ENCODE measurements at places on chromosomes 4 and X.

- DNase-seq: no peak
Measured at GRCh38 chr4:148757171-148757570, 315.0 kb upstream of the NR3C2 start.

DNA sequence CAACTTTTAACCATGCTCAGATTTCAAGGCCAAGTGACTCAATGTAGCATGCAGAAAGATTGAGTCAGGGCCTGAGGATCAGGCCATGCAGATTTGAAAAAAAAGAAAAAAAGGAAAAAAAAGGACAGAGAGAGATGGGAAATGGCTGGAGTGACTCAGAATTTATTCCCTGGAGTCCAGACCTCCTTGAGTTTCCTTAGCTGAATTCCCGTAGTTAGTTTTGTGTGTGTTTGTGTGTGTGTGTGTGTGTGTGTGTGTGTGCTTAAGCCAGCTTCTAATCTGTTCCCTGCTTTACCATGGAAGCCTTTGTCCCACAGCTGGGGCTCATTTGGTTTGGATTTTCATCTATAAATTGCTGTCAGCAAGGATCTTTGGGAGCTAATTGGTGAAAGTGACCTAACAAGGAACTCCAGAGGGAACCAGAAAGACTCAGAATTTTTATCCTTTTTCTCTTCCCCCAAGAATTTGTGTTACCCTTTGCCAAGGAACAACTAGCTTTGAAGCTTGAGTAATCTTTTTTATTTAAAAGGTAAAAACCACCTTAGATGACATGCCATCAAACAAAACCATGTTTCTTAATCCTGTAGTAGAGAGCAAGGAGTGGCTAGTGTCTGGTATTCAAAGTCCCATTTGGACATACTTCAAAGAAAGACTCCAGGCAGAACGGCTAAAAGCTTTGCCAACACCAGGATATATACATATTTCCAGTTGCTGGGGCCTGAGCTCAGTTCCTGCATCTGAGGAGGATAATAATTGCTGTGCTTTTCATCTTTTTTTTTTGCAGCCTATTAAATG lies 109.0 kb upstream of the DDIT4L start:
- no peak for DNase-seq

- DNase-seq: no peak
Measured at GRCh38 chr4:8794491-8794890, 77.1 kb downstream of the HMX1 start.

DNA sequence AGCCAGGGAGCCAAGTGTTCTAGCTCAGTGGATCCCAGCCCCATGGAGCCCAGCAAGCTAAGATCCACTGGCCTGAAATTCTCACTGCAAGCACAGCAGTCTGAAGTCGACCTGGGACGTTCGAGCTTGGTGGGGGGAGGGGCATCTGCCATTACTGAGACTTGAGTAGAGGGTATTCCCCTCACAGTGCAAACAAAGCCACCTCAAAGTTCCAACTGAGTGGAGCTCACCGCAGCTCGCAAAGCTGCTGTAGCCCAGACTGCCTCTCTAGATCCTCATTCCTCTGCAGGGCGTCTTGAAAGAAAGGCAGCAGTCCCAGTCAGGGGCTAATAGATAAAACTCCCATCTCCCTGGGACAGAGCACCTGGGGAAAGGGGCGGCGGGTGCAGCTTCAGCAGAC lies 226.3 kb downstream of the ZIC3 start:
- DNase-seq: no peak
